ENCODE measurements at places on chromosomes 5 and 9. TPM values are rescaled to one million over a fixed set of nuclear protein-coding genes. Genes with fewer than 3 reads are reported as not detected.

Gene CCDC152
- 1.3 TPM for total RNA-seq

Gene PCDHA8
- 0.37 TPM for total RNA-seq

DNA sequence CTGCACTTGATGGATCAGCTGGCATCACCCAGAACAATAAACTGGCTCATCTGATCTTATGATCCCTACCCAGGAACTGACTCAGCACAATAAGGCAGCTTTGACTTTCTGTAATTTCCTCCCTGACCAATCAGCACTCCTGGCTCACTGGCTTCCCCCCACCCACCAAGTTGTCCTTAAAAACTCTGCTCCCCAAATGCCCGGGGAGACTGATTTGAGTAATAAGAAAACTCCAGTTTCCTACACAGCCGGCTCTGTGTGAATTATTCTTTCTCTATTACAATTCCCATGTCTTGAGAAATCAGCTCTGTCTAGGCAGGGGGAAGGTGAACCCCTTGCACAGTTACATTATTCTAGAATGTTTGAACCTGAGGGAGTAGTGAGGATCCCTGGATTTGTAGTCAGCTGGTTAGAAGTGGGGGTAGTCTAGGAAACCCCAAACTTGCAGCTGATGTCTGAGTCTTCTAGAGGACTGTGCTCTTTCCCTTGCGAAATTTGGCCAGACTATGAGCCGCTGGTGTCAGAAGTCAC lies 111.7 kb upstream of the NEK6 start:
- no peak overlapping the region for H3K27ac ChIP-seq
- DNase-seq: no peak
- no peaks in the 10 kb centered on the region for H3K27me3 ChIP-seq
- peaks cover 2% of the 10 kb centered on the region for H3K4me1 ChIP-seq
- no peaks in the 10 kb centered on the region for H3K36me3 ChIP-seq

DNA sequence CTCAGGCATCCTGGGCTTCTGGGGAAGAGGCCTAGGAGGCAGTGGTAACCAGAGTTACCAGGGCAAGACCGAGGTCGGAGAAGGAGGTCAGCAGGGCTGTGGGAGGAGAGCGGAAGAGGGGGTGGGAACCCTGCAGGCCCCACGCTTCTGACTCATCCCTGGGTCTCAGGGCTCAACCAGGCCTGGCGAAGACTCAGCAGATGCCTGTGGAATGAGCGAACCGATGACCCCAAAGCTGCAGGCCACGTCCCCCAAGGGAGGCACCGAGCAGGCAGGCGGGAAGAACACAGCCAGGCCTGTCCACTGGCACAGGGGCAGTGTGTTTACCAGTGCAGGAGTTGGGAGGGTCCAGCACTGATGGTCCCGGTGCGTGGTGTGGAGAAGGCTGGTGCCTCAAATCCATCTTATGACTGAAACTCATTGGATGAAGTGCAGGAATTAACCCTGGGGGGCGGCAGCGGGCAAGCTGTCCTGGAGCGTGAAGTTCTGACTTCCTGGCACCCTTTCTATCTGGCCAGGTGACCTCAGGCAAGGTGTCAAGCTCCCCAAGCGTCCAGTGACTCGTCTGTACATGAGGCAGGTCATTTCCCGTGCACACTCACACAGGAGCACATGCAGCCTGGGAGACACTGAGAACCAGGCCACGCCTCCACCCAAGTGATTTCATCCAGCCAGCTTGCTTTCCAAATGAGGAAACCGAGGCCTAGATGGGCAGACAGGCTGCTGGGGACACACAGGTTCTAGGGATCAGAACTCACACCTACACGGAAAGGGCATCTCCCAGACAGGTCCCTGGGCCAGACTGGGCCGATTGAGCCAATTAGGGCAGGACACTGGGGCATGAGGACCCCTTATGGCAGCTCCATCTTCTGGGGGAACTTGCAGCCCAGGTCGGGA lies 69.1 kb downstream of the ADAMTS2 start:
- H3K36me3 ChIP-seq: no peaks in the 10 kb centered on the region
- H3K4me3 ChIP-seq: no peak overlapping the region
- no peaks in the 10 kb centered on the region for H3K27me3 ChIP-seq
- peak overlapping the region; percentile 80 for H3K27ac ChIP-seq
- H3K4me1 ChIP-seq: no peaks in the 10 kb centered on the region

DNA sequence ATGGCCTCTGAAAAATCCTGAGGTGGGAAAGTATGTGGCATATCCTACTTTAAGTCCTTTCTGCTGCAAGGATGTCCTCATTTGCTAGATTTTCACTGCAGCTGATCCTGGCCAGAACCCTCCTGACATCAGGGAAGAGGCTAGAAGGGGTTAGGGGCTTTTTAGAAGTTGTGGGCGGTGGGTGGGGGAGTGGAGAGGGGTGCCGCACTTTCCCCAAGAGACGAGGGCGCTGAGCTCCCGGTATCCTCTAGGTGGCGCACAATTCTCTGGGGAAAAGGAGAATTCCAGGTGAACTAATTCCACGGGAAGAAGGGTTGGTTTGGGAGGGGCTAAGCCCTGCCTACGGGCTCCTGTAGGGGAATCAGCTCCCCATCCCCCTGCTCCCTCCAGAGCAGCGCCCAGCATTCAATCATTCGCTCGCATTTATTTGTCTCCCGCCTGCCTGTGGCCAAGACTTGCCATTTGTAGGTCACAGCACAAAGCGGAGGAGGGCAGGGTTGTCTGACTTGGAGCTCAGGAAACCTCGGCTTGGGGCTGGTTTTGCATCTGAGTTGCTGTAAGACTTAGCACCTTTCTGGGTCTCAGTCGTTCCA lies 42.9 kb upstream of the HAND1 start:
- peaks cover 7% of the 10 kb centered on the region for H3K27me3 ChIP-seq
- H3K4me1 ChIP-seq: peaks cover 8% of the 10 kb centered on the region
- DNase-seq: peak; percentile 49

DNA sequence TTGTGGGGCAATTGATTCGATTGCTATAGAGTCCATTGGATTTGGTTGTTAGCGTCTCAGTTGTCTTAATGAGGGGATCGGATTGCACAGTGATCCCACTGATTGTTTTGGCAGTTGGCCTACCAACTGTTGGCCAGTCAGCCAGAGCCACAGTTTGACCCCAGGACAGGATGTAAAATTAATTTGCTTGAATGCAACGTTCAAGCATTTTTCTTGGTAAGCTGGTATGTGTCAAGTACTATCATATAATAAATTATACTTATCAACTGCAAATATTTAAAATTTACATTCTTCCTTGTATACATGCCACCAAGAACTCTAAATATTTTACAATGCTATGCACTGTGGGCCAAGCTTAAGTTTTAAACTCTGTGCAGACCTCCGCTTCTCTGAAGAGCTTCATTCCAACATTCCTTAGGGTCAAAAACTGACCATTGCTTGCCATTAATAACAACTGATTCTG lies 80.4 kb upstream of the OSMR start:
- H3K36me3 ChIP-seq: no peaks in the 10 kb centered on the region
- no peak overlapping the region for H3K4me3 ChIP-seq
- no peaks in the 10 kb centered on the region for H3K4me1 ChIP-seq
- no peak overlapping the region for H3K27ac ChIP-seq

Measured in lung (tissue), 17 donors.